ENCODE measurements at places on chromosomes 2 and 18.

DNA sequence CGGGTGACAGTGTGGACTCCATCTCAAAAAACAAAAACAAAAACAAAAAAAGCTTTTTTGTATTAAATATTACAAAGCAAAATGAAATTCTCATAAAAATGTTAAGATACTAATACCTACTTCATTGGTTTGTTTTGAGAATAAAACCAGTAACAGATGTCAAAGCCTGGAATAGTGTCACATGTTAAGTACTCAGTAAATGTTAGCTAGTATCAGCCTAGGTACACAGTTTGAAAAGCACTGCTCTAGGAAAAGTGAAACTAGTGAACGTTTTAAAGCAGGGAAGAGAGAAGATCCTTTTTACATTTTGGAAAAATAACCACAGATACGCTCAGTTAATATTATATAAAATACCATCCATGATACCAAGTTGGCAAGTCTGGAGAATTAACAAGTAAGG lies 37.1 kb upstream of the ADAM17 start:
- no peak for DNase-seq

- no peak for DNase-seq
These were observed 263.8 kb downstream of the PHLPP1 start for GRCh38 chr18:62979176-62979575.

- no peak for DNase-seq
These were observed 112.9 kb downstream of the AFF3 start for GRCh38 chr2:100029460-100029859.

DNA sequence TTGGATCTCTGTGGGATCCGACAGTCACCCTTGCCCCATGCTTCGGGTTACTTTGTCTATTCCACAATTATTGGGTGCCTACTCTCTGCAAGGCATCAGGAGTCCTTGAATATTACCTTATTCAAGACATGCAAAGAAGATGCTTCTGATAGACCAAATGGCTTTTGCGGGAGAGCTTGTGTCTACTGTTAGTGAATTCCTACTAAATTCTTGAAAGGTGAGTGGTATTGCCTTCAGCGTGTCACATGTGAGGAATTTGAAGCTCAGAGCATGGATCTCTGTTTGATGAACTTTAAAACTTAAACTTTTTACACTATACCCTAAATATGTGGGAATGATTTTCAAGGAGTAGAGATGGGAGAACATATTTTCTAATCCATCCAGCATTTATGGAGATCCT lies 184.4 kb downstream of the LTBP1 start:
- DNase-seq, result no peak

DNA sequence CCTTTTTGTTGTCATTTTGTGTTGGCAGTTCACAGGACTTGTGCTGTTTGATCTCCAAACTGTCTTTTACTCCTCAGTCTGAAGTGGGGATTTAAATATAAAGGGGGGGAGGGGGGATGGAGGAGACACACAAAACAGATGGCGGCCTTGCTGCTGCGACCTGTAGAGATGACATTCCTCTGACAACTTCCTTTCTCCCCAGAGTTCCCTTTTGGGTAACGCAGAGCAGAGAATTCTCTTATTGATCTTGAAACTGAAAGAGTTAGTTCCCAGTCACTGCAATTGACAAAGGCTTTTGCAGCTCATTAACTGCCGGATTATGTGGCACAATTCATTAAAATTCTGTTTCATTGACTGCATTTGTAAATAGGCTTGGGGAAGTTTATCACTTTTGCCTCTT lies 279.3 kb downstream of the TSN start:
- DNase-seq, result no peak

DNA sequence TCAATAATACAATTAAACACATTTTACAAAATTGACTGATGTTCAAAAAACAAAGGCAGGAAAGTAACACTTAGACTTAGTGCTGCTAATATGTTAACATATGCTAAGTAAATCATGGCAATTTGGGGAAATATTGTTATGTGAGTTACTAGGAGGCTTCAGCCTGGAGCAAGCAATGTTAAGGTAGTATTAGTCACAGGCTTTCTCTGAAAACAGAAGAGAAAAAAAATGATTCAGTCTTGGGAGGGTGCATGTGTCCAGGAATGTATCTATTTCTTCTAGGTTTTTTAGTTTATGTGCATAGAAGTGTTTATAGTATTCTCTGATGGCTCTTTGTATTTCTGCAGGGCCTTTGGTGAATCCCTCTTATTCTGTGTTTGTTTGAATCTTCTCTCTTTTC lies 345.8 kb upstream of the TFPI start:
- no peak for DNase-seq

- DNase-seq, result no peak
These were observed 45.2 kb downstream of the NCK2 start for GRCh38 chr2:105789745-105790460.

GRCh38 chr2:111053266-111053665 lies 67.4 kb upstream of the BCL2L11 start:
- no peak for DNase-seq

DNA sequence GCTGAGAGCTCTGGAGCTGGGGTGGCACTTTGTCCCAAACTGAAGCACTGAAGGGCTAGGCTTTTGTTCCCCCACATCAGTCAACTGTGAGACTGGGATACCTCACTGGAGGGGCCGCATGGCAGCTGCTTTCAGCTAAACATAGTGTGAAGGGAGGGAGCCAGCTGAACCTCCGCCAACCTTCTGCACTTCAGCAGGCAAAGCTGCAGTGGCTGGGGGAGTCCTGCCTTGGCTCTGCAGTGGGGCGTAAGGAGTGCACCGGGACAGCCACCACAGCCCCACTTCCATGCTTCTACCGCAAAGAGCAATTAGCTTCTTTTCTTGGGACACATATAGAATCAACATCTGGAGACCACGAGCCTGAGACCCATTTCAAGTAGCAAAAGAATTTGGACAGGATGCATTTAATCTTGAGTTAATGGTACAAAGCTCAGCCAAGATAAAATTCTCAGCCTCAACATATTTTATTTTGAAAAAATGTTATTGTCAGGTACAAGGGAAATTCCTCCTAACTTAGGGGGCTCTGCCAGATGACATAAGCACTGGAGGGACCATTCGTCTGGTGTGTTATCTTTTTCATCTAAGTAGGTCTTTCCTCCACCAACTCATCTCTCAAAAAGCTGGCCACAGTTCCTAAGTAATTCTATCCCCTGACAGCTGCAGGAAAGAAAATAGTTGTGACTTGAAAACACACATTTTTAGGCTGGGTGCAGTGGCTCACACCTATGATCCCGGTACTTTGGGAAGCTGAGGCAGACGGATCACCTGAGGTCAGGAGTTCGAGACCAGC lies 25.6 kb upstream of the MYCN start:
- DNase-seq, result no peak

DNA sequence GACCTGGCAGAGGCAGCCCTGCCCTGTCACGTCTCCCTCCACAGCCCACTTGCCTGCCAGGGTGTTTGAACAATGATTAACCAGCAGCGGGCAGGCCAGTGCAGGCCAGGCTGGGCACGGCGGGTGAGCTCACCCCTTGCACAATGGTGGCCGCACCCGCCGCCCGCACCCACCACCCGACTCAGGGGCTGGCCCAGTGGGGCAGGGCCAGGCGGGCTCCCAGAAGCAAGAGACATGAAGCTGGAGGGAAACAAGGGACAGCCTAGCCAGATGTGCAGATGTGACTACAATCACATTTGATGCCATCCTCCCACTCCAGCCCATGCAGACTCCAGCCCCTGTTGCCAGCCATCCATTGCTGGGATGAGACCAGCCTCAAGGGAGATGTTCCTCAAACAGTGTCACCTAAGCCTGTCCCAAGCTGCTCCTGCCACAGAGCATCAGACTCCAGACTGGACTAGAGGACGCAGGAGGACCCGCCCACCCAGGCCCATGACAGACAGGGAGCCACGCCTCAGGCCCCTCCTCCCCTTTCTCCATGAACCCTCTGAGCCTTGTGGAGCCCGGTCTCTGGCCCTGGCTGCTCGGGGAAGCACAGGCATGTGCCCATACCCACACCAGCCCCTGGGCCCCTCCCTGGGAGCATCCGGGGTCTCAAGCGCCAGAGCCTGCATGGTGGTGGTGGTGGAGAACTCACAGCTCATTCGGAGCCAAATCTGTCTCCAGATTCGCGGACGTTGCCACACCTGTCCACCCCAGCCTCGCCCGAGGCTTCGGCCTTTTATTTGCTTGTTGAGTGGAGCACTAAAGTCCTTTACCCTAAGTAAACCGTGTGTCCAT lies 45.0 kb downstream of the SDC1 start:
- DNase-seq, result no peak

DNA sequence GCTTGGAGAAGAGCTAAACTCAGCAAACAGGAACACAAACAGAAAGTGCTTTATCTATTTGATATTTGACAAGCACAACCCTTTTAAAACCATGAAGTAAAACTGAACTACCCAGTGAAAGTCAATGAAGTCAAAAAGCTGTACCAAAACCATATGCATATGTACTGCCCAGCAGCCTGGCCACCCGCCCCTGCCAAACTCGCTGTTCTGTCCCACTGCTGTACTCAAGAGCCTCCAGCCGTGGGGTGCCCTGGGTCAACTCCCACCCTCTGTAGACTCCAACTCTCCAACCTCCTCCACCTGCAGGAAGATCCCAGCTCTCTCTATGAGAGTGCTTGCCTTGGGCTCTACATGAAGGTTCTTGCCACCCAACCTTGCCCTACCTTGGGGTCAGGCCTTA lies 268.2 kb downstream of the AGPS start:
- DNase-seq, result no peak

GRCh38 chr18:63130176-63130575 lies 189.4 kb downstream of the BCL2 start:
- DNase-seq, result no peak

DNA sequence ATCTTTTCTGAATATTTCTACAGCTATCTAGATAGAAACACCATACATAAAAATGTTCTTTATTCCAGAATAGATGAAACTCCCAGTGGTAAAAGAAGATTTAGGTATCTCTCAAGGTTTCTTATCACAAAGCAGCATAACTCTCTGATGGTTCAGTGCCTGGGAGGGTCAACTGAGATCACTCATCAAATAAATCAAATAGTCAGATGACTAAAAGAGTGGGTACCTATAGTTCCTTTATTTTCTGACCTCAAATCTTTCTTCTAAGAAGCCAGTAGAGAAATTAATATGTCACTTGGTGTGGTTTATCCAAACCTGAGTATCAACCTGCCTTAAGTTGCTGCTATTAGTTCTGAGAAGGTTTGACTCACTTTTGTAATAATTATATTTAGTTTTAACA lies 120.9 kb downstream of the TMEFF2 start:
- no peak for DNase-seq

DNA sequence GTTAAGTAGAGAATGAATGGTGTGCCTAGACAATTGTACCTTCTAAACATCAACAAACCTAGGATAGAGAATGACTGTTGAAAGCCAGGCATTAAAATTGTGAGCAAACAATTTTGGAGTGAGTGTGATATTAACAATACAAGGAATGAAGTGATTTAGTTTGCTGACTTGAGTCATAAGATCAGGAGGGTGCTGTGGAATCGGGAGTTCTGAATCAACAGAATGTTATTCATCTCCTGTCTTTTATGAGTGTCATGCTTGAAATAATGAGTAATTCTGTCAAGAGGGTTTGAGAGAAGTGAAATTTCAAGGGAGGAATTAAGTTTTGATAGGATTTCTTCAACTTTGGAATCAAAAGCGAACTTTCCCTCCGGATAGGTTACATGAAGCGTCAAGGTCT lies 214.4 kb upstream of the DSEL start:
- no peak for DNase-seq

GRCh38 chr2:61807036-61807757 lies 46.7 kb downstream of the FAM161A start:
- no peak for DNase-seq

DNA sequence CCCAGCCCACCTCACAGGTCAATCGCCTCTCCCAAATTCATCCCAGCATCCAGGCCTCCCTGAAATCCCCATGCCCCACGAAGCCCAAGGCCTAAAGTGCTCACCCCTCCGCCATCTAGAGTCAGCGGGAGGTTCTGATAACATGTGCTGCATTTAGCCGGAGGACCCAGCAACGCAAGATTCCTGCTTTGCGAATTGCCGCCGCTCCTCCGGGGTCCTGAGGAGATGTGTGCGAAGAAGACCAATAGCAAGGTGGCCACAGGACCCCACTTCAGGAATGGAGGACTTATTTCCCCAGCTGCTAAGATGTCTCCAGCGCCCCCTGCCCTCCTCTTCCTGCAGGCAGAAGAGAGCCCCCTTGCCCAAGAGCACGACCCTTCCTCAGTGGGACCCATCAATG lies 120.8 kb upstream of the GLI2 start:
- DNase-seq, result no peak

- DNase-seq, result no peak
These were observed 37.2 kb upstream of the THSD7B start for GRCh38 chr2:136727973-136728699.

DNA sequence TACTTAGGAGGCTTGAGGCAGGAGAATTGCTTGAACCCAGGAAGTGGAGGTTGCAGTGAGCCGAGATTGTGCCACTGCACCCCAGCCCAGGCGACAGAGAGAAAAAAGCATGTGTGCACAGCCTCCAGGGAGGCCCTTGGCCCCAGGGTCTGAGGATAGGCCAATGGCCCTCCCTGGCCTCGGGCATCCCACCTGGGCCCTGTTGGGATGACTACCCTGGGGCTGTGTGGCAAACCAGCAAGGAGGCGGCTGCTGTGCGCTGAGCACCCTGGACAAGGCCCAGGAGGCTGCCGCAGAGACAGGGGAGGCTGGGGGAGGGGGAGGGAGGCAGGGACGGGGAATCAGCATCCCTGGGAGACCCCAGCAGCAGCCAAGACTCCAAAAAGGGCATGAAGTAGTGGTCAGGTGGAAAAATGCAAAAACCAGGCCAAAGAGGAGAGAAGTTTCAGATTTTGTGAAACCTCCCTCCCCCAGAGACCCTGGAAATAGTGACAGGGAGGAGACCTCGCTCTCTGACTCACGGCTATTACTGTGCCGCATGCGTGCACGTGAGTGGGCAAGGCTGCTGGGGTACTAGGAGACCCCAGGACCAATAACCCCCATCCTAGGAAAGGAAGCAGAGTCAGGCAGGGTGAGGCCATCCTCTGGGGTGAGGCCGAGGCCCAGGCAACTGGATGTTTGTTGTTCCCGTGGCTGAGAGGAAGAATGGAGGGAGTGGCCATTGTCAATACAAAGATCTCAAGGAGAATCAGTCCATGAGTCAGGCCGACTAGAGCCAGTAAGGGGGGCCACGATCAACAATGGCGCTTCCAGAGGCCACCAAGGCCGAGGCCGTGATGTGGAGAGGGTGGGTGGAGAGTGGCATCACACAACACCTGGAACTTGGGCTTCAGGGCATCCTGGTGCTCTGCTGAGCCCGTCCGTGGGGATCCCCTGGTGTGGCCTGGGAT lies 16.0 kb upstream of the B3GNT7 start:
- DNase-seq, result no peak

All from stimulated activated CD8-positive, alpha-beta memory T cell treated with anti-CD3 and anti-CD28 coated beads, Interleukin-4, amount 100 ng/mL, for 24 hours (primary cell).